ENCODE measurements at places on chromosomes 2 and 18.

GRCh38 chr18:23890589-23890988, 124.0 kb upstream of the TTC39C start:
- no peak for DNase-seq

- DNase-seq, result no peak
Observed at GRCh38 chr2:60104514-60105505, 448.6 kb downstream of the BCL11A start.

GRCh38 chr2:60353406-60353800, 200.1 kb downstream of the BCL11A start:
- DNase-seq, result no peak

DNA sequence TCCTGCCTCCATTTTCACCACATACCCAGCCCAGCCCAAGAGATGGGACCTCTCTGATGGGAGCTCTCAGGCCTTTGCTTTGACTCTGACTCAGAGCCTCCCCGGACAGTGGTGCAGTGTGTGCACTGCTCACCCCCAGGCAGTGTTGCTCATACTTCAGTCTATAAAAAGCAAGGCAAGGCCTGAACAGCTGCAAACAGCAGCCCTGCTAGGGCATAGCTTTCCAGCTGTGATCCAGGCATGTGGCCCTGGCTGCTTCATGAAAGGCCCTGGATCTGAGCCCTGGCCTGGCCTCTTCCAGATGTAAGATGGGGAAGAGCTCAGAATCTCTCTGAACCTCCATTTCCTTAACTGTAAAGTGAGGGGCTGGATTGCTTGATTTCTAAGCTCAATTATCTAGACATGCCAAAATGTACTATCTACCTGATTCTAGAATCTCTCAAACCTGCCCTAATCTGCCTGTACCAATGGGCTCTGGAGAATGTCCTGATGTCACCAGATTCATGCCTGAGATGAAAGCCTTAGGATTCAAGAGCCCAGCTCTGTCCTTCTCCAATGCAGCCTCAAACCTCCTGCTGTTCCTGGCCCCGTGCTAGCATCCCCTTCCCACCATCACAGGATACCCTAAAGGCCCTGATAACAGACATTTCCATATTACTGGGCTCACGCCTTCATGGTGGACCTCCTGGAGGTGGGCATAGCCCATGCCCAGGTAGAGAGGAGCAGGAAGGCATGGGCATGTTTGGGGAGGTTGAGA, 206.9 kb downstream of the ARL4C start:
- DNase-seq, result no peak

GRCh38 chr2:70085711-70086277, 1.5 kb upstream of the PCBP1 start:
- DNase-seq, result no peak

DNA sequence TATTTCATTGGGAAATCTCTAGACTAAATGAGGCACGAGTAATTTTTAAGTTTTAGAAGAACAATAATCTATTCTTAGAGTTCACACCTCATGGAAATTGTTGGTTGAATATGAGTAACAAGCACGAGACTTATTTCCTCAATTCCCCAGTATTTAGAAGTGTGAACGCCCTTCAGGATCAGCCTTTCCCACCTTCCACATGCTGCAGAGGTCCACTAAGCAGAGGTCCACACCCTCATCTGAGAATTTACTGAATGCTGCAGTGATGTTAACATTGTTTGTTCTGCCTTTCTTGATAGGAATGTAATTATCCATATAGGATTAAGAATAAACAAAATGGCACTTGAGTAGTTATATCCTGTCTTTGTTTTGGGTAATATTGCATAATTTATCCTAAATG, 41.8 kb downstream of the LTBP1 start:
- DNase-seq, result no peak

DNA sequence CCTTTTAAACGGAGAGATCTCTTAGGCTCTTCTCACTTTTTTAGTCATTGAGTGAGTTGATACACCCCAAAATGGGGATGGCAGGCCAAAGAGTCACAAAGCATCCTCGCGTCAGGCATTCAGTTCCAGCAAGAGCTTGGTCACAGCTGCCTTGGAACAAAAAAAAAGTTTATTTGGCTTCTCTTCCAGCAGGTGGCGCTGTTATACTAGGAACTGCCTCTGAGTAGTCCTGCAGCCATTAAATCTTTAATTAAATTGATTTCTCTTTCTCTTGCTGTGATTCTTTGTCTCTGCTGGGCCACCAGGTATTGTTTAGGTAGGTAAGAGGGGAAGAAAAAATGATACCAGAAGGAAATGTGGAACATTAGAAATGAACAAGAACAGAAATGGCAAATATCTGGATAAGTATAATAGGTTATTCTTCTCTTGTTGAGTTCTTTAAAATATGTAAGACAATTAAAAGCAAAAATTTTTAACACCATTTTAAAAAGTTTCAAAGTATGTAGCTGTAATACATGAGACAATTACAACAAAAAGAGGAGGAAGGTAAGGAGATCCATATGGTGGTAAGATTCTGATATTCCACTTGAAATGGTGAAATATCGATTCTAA, 175.1 kb downstream of the GALNT1 start:
- peak; percentile 28 for DNase-seq

DNA sequence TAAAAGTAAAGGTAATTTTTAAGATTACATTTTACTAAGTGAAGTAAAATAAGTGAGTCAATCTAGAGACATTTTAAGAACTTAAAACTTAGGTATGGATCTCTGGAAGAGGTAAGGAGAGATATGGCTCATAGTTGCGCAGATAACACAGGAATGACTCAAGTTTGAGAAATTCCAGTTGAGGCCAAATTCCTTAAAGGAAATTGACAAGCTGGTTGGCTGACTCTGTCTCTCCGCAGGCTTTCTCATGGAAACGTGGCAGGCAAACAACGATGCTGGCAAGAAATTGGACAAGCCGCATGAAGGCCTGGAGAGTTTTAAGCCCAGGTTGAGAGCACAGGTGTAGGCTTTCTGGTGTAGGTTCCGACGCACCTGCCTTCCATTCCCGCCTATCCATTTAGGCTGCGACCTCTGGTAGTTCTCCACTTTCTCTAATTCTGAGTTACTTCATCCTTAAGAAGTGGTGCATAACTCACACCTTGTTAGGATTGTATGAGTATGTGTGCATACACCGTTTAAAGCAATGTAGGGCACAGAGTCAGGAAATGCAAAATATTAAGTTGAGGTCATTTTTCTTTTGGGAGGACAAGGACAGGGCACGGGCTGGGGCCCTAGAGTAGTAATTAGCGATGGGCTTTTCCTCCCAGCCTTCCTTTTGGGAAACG, 589 bp upstream of the DAW1 start:
- no peak for DNase-seq

DNA sequence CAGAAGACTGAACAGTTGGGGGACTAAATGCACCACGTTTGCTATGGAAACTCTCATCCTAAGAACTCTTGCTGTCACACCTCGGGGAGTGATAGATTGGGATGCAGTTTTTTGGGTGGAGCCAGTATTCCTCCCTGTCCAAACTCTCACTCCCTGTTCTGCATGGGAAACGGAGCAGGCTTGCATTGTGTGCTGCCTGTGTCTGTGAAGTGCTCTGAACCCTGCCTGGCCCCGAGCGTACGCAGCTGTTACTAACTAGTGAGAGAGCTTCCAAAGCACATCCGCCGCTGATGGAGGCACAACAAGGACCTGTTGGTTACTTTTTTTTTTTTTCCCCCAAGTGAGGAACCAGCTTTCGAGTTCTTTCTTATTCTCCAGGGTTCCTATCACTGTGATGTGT, 195.5 kb downstream of the ANAPC1 start:
- no peak for DNase-seq

DNA sequence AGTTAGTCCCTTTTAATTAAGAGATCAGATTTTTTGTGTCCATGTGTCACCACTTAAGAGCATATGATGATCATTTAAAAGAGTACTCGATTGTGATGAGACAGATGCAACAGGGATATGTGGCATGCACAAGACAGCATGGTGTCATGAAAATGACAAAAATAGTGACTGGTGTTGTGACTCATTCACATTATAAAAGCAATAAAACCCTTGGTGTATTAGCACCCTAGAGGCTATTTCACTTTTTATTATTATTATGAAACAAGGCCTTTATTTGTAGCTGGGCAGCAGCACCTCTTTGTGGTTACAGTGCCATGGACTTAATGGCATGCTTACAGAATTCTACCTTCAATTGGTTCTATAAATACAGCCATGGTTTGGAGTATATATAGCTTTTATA, 1296.0 kb upstream of the ZEB2 start:
- DNase-seq, result no peak

GRCh38 chr2:54999182-54999581, 51.1 kb downstream of the RTN4 start:
- no peak for DNase-seq

DNA sequence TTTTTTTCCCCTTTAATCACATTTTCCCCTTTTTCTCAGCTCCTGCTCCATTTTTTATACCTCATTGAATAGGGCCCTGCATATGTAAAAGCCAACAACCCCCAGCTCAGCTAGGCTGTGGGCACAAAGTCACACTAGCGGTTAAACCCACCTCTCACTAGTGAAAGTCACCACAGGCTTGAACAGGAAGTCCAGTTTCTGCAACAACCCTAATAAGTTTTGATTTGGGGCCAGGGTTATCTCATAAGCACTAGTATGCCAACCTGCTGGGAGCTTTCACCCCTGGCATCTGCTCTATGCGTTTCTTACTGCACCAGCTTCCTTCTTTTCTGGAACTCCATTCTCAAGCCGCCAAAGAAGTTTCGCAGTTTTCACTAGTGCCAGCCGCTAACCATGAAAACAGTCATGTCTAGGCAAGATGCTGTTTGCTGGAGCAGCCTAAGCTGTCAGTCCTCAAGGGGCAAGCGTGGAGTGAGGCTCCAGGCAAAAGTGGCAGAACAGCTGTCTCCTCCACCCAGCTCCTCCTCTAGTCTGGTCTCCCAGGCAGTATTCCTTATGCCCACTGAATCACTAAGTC, 197.0 kb upstream of the MEIS1 start:
- no peak for DNase-seq

- DNase-seq, result no peak
Observed at GRCh38 chr2:119608553-119608952, 64.3 kb downstream of the CFAP221 start.

Measured in HuH-7 (cell line).